ENCODE measurements at places on chromosomes 12 and 14.

GRCh38 chr12:92486443-92487137, 216.2 kb upstream of the PLEKHG7 start:
- no peak for DNase-seq

DNA sequence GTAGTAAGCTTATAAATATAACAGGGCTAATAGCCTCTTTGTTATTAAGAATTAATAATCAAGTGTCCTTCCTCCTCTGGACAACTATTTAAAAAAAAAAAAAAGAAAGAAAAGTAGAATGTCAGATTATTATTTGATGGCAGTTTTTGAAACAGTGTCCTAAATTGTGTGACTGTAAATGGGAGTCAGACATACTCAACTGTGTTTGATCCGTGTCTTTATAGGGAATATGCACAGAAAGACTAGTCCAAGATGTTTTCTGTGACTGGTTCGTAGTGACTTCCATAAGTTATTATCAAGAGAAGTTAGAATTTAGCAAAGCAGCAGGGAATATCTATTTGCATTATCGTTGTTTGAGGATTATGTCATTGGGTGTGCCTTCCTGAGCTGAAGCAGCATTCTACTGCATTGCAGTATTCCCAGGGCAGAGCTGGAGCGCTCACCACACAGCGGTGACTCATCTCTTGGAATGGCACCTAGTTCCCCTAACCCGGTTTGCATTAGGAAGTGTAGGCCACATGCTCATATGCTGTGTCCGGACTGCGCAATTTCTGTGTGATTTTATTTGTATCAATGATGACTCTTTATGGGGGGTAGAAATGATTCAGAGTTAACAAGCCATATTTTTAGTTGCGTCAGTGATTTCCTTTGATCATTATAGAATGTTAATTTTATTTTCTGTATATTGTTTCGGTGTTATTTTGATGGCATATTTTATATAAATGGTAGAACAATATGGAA, 7.9 kb downstream of the DYNC1H1 start:
- DNase-seq = peak; percentile 88

- no peak for DNase-seq
Measured at GRCh38 chr12:123705935-123706334, 6.2 kb upstream of the ATP6V0A2 start.

DNA sequence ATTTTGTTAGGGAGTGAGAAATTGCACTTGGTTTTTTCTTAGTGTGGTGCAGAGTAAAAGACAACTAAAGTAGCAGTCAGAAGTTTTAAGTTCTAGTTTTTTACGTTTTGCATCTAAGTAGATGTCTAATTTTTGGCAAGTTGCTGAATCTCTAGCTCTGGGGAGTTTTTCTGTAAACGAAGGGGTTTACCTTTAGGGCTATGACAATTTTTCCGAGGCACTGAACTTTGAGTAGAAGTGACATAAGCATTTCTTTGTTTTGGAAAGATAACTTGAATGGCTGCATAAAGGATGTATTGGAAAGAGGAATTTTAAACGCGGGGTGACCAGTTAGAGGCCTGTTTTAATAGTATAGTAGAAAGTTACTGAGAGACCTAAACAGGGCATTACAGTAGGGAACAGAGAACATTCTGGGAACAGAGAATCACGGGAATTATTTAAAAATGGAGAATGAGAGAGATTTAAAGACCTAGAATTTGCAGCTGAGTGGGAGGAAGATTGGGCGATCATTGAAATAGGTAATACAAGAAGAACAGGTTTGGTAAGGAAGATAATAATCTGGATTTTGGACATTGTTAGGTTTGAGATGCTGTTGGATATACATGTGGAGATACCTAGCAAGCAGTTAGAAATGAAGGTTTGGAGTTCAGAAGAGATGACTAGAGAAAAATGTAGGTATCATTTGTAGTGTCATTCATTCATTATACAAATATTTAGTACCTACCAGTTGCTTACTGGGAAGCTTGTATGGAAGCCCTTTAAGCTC, 1.2 kb downstream of the ZNF410 start:
- no peak for DNase-seq

- DNase-seq = peak; percentile 48
Measured at GRCh38 chr14:105411017-105411941, 8.3 kb upstream of the MTA1 start.

DNA sequence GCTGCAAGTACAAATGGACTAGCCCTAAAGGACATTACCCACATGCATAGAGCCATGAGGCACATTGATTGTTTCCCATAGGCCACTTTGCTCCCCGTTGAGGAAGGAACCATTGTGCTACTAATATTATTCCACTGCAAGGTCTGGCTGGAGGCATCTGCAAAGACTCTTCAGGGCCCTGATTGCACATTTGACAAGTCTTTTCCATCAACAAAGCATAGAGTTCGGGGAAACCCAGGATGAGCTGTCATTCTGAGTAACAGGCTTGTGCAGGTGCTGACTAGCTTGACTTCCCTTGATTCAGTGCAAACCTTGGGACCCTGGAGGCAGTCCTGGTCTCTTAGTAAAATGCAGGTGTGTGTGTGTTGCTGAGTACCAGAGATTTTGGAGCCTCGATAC, 73.8 kb downstream of the SUSD6 start:
- no peak for DNase-seq

- no peak for DNase-seq
Measured at GRCh38 chr14:77761205-77761931, 412 bp upstream of the SNW1 start.

DNA sequence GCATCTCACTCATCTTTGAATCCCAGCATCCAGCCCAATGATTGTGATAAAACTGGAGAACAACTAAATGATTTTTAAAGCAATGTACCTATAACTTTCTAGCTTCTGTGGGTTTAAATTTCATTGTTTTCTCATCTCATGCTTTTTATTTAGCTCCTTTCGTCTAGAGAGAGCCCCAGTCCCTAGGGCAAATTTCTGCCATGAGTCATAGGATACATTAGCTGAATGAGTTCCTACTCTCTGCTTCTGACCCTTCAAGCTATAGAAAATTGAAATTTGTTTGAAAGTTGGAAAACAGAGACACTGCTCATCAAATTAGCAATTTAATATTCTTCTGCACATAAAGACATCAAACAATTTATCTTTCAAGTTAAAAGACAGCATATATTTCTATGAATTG, 113.9 kb downstream of the KIF21A start:
- no peak for DNase-seq

DNA sequence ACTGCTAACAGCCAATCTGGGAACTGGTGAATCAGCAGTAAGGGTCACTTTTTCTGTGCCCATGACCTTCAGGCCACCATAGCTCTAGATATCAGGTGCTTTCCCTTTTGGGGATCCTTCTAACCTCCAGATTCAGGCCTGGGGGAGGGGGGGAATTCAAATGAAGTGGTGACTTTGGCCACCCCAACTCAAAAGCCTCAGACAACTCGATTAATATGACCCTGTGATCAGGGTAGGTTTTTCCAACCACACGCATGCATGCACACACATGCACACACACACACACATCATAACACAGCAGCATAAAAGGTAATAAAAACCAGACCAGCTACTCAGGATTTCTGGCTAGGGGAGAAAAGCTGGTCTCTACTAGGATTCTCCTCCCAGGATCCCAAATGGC, 5.3 kb downstream of the TBX3 start:
- DNase-seq = no peak

GRCh38 chr12:90124289-90124688, 415.7 kb upstream of the ATP2B1 start:
- DNase-seq = no peak

- DNase-seq = no peak
Measured at GRCh38 chr12:16568873-16569272, 37.1 kb downstream of the LMO3 start.

DNA sequence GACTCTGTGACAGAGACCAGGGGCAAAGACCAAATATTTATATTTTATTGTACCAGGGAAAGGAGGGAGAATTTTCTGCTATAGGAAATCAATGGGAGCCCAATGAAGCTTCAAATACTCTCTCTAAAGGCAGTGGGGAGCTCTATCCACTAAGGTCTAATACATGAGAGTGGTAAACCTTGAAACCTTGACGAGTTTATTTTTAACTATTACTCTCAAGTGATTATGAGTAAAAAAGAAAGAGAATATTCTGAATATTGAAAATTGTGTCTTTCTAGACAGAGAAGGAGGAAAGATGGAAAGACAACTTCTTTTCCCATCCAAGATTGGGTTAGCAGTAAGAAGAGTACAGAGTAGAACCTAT, 1722.1 kb upstream of the SEL1L start:
- DNase-seq = no peak

GRCh38 chr14:33629792-33630191, 321.1 kb downstream of the EGLN3 start:
- DNase-seq = no peak

DNA sequence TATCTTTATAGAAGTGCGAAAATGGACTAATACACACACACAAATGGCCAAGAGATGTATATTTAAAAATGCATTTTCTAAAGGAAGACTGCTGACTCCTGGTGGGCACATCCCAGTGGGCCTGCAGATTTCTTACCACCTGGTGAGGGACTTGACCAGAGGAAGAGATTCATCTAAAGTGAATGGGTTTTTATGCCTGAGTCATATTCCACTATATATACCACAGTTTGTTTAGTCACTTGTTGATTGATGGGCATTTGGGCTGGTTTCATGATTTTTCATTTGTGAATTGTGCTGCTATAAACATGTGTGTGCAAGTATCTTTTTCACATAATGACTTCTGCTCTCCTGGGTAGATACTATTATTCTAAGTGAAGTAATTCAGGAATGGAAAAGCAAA, 277.3 kb downstream of the SLC16A7 start:
- DNase-seq = no peak

DNA sequence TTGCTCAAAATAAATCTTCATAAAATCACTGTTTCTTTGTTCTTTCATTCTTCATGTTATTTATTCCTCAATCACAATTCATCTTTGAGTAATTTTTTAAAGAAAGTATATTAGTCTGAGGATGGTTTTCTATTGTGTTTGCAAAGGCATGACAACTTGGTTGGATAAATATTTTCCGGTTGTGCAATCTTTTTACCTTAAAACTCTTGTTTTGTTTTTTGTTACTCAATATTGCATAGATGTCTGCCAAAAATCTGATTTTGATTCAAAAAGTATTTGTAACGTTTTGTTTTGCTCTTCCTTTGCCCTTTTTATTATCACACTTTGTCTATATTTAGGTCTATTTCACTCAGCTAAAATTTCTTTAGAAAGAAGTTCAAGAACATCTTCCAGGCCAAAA, 86.2 kb upstream of the SYT1 start:
- DNase-seq = no peak

GRCh38 chr14:79972230-79972629, 239.1 kb downstream of the DIO2 start:
- DNase-seq = no peak

DNA sequence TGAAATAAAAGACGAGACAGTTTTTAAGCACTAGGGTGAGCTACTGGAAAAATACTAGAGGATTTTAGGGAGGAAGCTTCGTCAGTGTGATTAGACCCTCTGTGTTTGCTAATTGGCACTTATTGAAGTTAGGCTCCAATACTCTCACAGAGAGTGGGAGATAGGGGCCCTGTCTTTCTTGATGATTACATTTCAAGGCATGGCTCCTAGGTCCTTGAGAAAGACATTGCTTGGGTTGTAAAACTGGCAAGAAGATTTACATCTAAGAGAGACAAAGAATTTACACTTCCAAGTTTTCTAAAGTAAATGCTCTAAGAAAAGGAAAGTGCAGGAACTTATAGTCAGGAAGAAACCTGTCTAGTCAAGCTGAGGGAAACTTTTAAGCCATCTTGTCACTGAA, 183.2 kb downstream of the C12orf50 start:
- no peak for DNase-seq

- DNase-seq = no peak
Measured at GRCh38 chr14:70648346-70648745, 6.6 kb downstream of the TTC9 start.

GRCh38 chr12:90943255-90943654, 11.7 kb downstream of the CCER1 start:
- no peak for DNase-seq

DNA sequence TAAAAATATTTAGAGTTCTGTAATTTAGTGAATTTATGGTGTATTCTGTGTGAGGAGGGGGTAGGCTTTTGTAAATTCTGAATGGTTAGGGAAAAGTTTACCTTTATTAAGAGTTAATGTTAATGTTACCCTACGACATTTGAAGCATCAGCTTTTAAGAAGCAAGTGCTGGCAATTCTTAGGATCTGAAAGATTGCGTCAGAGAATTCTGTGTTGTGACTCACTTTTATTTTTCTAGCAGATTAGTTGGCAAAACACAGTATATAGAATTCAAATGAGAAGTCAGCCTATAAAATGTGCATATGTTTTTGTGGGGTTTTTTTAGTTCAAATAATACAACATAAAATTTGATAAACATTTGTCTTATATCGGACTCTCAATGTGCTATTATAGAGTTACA, 97.6 kb downstream of the RAD52 start:
- no peak for DNase-seq

- no peak for DNase-seq
Measured at GRCh38 chr12:122884091-122884826, 11.7 kb downstream of the VPS37B start.

- no peak for DNase-seq
Measured at GRCh38 chr14:99540196-99541032, 59.2 kb downstream of the CCNK start.

GRCh38 chr14:94598506-94598815, 13.7 kb upstream of the SERPINA3 start:
- DNase-seq = no peak

DNA sequence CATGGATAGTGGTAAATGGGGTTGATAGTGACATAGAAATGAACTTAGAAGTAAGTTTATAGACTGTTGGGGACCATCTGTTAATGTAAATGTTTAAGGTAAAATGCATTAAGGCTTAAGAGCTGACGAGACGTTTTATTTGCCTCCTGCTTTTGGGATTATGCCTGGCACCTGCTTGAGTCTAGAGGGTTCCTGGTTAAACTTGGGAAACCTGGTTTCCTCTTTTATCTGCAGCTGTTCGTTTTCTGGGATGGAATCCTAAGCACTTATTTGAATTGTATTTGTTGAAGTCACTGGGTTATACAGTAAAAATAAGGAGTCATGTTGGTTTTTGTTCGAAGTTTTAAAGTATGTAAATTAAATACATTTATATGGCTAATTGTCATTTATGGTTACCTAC, 914.7 kb downstream of the NRXN3 start:
- no peak for DNase-seq

DNA sequence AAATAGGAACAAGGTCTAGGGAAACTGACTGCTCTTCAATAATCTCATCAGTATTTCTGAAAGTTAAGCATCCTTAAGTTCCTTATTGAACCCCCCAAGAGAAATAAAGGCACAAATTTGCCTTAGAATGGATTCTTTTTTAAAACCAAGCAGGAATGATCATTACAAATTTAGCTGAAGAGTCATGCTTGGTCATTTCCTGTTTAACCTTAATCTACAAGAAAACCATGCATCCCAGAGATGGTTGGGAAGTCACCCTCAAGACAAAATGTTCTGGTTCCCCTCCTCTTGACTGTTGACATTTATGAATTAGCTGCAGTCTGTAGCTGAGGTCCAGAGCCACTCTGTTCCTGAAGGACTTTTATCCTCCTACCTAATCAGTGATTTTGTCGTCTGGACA, 291.8 kb upstream of the G2E3 start:
- no peak for DNase-seq
